ENCODE measurements at places on chromosomes 12 and 14.

DNA sequence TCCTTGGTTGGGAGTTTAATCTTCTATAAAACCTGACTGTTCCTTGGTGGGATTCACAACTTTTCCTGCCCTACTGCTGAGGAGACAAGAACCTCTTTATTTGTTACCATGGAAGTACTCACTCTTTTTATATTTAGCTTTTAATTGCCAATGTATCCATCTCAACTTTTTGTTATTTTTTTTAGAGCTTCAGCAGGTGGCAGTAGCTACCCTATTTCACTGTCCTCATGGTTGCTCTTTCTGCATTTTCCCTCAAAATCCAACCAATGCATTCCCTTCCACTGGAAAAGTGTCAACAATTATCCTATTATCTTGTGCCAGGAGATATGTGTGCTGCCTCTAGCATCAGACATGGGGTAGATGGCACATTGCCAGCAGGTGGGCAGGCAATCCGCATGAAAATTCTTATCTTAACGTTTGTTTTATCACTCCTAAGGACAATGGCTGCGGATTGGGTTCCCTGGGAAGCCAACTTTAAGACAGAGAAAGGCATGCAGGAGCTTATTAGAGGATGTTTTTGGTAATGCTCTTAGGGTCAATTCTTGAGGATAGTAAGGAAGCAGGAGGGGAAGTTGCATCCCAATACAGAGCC lies 406.4 kb downstream of the SNAPC1 start:
- DNase-seq, result no peak

- no peak for DNase-seq
These were observed 1.6 kb upstream of the RPL10L start for GRCh38 chr14:46653031-46653755.

- DNase-seq, result peak; percentile 74
These were observed 672 bp upstream of the ESR2 start for GRCh38 chr14:64294672-64295413.

GRCh38 chr14:64209444-64210131 lies 84.6 kb downstream of the ESR2 start:
- no peak for DNase-seq

DNA sequence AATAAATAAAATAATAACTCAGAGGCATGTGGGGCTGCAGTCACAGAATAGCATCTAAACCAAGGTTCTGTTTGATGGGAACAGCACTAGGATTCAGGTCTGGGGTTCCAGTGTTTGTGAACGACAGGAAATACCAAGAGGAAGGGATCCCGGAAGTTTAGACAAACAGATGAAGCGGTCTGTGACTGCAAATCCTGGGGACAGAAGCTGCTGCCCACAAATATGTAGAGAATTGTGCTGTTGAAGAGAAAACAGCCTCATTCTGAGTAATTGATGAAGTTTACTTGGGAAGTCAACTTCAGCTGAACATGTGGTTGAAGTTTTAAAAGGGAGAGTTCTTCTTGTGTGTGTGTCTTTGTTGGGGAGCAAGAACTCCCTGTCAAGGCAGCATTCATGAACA lies 98.4 kb upstream of the TBX5 start:
- DNase-seq, result no peak

DNA sequence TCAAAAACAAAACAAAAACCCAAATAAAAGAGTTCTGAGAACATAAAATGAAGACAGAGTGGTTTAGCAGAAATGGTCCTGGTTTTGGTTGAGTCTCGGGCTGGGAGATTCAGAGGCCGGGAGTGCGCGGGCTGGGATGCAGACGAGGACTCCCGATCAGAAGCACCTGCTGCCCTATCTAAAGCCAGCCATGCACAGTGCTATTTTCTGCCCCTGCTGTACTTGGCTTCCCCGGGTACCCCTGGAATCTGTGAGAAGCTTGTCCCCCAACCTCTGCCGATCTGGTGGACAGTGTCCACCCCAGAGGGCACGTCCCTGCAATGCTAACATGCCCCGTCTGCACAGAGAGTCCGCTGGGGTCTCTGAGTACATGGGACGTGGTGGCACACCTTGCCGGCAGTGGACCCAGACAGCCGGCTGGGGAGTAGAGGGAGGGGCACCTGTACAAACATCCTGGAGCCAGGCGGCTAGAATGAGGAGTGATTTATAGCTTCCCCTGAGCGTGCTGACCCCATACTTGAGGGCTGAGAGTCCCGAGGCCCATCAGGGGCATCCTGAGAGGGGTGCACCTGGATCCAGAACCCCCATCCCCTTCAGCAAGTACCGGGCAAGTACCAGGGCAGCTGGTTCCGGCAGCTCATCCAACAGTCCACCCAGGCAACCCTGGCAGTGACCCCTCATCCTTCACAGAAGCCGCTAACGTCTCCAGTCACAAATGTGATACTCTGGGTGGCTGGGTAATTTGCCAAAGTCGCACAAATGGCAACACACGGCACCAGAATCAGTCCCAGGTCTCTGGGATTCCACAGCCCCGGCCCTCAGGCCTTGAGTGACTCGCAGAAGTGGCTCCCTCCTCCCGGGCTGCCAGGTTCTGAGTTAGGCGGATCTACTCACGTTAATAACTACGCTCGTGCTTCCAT lies 37.1 kb downstream of the CHGA start:
- DNase-seq, result no peak

- no peak for DNase-seq
These were observed 410.7 kb upstream of the RGS6 start for GRCh38 chr14:71521238-71522135.

GRCh38 chr12:4557586-4557985 lies 4.4 kb upstream of the DYRK4 start:
- DNase-seq, result no peak

- DNase-seq, result no peak
These were observed 241.6 kb upstream of the NPAS3 start for GRCh38 chr14:32697114-32697513.

GRCh38 chr12:70691018-70691672 lies 53.9 kb upstream of the PTPRB start:
- no peak for DNase-seq

DNA sequence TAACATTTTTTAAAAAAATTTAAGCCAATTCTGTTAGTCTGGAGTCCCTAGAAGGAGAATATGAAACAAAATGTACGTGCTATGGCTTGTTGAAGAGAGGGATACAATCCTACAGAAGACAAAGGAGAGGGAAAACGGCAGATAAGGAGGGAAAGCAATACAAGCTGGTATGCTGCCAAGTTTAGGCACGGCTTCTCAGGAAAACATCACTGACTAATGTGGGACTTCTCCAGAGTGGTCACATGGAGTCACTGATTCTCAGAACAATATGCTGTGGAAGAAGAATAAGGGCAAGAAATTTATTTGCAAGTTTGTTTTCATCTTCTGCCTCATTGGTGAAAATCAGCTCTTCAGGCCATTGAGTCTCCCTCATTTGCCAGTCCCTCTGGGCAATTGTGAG lies 22.9 kb upstream of the NR1H4 start:
- no peak for DNase-seq

GRCh38 chr12:131836193-131836592 lies 8.0 kb downstream of the MMP17 start:
- no peak for DNase-seq

- no peak for DNase-seq
These were observed 41.8 kb upstream of the DHRS7 start for GRCh38 chr14:60206837-60207533.

DNA sequence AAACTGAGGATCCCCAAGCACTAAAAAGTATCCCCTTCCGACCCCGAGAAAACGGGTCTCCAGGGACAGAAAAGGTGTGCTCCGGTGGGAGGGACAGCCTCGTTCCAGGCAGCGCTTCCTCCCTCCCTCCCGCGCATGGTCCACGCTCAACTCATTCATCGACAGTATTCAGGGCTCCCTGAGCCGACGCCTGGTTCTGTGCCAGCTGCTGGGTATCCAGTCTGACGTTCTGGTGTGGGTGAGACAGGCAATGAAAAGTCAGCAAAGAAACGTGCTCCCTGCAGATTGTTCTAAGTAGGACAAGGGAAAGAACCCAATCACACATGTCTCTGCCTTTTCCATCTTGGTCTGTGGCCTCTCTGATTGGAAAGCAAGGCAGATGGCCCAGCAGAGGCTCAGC lies 19.6 kb upstream of the SMOC1 start:
- no peak for DNase-seq

GRCh38 chr14:64410084-64410774 lies 22.1 kb downstream of the MTHFD1 start:
- no peak for DNase-seq

- DNase-seq, result no peak
These were observed 13.3 kb downstream of the FAM181A start for GRCh38 chr14:93940437-93940836.

DNA sequence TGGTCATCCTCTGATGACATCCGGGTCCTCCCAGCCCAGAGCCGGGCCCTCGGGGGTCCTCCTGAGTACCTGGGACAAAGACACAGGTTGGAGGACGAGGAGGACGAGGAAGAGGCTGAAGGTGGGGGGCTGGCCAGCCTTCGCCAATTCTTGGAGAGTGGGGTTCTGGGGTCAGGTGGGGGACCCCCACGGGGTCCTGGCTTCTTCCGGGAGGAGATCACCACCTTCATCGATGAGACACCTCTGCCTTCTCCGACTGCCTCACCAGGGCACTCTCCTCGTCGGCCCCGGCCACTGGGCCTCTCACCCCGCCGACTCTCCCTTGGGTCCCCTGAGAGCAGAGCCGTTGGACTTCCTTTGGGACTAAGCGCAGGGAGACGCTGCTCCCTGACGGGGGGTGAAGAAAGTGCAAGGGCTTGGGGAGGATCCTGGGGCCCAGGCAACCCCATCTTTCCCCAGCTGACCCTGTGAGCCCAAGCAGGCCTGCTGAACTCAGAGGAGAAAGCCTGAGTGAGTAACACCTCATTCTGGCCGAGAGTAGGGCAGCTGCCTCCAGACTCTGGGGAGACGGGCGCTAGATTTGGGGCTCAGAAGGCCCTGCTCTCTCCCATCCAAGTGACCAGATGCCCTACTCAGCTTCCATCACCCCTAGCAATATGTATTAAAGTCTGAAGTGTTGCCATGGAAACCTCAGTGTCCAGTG lies 1.3 kb upstream of the P3H3 start:
- no peak for DNase-seq

DNA sequence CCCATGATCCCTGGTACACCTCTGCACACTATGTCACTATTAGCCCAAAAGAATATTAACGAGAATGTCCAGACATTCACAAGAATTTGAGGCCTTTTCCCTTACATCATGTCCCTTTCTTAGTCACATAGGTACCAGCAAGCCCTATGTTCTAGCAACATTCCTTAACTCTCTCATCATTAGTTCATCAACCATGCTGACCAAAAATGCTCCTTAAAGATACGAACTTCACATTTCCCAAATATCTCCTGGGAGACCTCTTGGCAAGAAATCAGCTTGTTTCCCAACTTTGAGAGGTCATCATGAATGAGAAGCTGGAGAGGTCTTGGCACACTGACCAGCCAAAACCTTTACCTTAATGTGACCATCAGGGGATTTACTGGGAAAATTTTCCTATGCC lies 4.6 kb downstream of the SALL2 start:
- DNase-seq, result no peak

- DNase-seq, result no peak
These were observed 156.3 kb downstream of the TMX1 start for GRCh38 chr14:51396222-51396815.

DNA sequence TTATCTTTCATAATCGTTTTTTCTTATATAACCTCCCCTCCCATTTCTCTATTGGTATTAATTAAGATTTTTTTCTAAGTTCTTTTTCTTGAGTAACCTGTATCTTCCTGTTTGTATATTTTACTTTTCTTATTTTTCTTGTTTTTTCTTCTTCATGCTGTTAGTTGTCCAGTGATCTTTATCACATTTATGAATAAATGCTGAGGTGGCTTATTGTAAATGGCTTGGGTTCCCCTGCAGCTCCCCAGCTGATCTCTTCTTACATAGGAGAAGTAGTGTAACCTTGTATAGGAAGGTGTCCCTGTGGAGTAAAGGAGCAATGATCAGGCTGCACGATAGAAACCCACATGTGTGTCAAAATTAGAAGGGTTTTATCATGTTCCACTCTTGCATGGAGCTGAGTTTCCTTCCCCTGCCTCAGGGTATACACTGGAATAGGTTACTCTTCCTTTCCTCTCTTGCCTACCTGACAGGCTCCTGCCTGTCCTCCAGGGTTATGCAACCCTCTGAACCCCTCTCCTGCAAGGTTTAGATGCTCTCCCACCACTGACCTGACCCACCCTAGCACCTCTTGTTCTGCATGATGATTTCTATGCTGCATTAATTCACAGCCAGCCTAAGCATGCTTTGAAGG lies 334.8 kb upstream of the RGS6 start:
- DNase-seq, result no peak

GRCh38 chr12:7017870-7018349 lies 366 bp downstream of the LPCAT3 start:
- no peak for DNase-seq

GRCh38 chr12:121709478-121709961 lies 3.0 kb upstream of the TMEM120B start:
- no peak for DNase-seq

- no peak for DNase-seq
These were observed 83.2 kb upstream of the HMGA2 start for GRCh38 chr12:65740873-65741600.

- DNase-seq, result no peak
These were observed 1.3 kb downstream of the CLEC9A start for GRCh38 chr12:10031771-10032175.
